ENCODE measurements at places on chromosomes 4 and X.

- DNase-seq, result no peak
These were observed 7.2 kb downstream of the STARD8 start for GRCh38 chrX:68654693-68655092.

GRCh38 chrX:112803060-112803459 lies 37.6 kb downstream of the AMOT start:
- DNase-seq, result no peak

GRCh38 chr4:170662250-170662649 lies 572.5 kb upstream of the AADAT start:
- DNase-seq, result no peak

DNA sequence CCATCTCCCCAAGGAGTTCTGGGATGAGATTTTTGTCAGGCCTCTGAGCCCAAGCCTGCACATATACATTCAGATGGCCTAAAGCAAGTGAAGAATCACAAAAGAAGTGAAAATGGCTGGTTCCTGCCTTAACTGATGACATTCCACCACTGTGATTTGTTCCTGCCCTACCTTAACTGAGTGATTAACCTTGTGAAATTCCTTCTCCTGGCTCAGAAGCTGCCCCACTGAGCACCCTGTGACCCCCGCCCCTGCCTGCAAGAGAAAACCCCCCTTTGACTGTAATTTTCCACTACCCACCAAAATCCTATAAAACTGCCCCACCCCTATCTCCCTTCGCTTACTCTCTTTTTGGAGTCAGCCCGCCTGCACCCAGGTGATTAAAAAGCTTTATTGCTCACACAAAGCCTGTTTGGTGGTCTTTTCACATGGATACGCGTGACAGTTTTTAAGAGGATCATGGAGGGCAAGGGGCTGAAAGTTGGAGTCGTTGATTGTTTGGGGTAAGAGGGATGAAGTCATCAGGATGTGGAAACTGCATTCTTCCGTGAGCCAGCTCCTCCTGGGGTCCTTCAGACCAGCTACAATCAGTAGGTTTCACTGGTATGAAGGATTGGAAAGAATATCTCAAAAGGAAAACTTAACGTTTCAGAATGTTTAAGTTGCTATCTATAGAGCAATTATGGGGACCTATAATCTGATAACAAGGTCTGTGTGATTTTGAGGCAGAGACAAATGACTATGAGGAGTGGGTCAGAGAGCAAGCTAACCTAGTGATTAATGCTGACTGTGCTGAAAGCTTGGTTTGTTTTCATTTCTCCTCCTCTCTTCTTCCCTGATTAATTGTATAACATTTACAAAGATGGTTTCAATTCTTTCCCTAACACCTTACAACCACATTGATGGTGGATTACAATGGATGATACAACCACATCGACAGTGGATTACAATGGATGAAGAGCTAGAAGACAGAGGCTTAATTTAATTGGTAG lies 28.6 kb upstream of the MAGEA11 start:
- DNase-seq, result no peak

DNA sequence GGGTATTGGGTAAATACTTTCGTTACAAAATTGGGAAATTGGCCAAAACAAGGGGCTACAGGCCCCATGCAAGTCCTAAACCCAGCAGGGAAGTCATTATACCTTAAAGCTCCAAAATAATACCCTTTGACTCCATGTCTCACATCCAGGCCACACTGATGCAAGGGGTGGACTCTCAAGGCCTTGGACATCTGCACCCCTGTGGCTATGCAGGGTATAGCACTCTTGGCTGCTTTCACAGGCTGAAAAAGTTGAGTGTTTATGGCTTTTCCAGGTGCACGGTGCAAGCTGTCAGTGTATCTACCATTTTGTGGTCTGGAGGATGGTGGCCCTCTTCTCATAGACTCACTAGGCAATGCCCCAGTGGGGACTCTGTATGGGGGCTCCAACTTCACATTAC lies 326.5 kb downstream of the TEX13C start:
- no peak for DNase-seq

Measured in LoVo (cell line).